ENCODE measurements at places on chromosomes 7 and 10.
A peak's percentile ranks its signal among the peaks of the same experiment; 100 is the strongest.

GRCh38 chr10:21327289-21327993 lies 198.0 kb downstream of the SKIDA1 start:
- no peak for DNase-seq

DNA sequence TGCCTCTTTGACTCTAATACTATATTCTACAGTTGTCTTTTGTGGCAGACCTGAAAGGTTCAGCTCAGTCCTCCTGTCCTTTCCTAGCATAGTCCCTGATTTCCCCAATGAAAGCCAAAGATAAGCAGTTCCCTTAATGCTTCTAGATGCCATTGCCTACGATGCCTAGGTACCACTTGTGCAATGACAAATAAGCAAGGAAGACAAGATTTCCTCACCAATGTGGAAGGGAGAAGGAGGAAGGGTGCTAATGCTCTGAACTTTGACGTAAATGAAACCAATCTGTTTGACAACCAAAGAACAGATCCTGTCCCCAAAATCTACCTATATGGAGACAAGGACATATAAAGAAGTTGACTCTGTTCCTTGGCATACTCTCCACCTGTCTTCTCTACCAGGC lies 393.3 kb downstream of the KCNMA1 start:
- no peak for DNase-seq

DNA sequence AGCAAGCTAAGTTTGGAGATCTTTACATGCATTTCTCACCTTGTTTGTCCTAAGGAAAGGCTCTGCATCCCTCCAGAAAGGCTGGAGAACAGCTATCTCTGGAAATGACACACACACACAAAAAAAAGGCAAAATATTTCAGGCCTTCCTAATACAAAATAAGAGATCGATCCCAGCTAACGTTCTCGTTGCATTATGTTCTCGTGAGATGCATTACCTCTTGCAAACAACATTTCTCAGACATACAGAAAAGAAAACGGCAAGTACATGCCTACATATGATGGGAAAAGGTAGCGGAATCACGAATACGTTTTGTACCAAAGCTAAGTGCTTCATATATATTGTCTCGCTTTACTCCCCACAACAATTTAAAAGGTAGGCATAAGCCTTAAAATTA lies 488 bp downstream of the MTERF1 start:
- no peak for DNase-seq

- no peak for DNase-seq
Observed at GRCh38 chr7:143960813-143961610, 6.4 kb downstream of the OR2F1 start.

DNA sequence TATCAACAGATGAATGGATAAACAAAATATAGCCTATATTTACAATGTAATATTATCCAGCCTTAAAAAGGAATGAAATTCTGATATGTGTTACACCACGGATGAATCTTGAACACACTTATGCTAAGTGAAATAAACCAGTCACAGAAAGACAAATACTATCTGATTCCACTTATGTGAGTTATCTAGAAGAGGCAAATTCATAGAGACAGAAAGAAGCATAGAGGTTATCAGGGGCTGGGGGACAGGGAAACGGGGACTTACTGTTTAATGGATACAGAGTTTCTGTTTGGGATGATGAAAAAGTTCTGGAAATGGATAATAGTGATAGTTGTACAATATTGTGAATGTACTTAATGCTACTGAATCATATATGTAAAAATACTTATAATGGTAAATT lies 329.9 kb downstream of the LRMDA start:
- DNase-seq, result no peak

- no peak for DNase-seq
Observed at GRCh38 chr7:79951415-79951814, 183.2 kb upstream of the GNAI1 start.

- no peak for DNase-seq
Observed at GRCh38 chr7:2575046-2575732, 16.4 kb downstream of the IQCE start.

GRCh38 chr7:155337946-155338631 lies 40.4 kb downstream of the INSIG1 start:
- DNase-seq, result no peak

GRCh38 chr7:70752794-70753241 lies 379.1 kb upstream of the GALNT17 start:
- DNase-seq, result no peak

- no peak for DNase-seq
Observed at GRCh38 chr7:64599359-64599758, 36.5 kb upstream of the ZNF680 start.

- DNase-seq, result peak; percentile 64
Observed at GRCh38 chr7:32892521-32893206, 1.1 kb upstream of the KBTBD2 start.

DNA sequence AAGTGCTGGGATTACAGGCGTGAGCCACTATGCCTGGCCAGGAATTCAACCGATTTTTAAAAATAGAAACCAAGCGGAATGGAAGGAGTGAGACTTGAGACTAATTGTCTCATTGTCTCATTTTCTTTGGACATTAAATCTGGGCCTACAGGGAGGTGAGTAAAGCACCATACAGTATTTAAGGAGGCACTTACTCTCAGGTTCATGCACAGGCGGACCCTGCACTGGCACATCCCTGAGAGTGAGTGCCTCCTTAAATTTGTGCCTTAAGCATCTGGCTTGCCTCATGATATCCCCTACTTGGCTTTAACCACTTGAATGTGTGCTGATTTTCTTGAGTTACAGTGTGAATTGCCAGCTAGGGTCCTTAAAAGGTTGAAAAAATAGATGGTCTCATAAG lies 10.6 kb downstream of the UBE3C start:
- DNase-seq, result no peak

DNA sequence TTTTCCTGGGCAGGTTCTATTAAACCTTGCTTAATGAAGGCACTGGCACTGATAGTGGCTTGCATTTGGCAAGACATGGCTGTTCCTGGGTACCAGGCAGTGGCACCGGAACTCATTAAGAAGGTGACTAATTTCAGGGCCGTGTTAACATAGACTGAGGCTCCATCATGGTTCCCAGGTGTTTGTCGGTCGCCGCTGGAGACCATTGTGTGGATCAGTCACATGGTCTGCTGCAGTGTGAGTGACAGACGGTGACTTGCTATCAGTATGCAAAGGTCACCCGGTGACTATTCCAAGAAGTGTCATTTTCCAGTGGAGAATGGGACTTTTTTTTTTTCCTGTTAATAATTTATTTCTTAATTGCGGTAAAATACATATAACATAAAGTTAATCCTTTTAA lies 106.3 kb downstream of the INSYN2A start:
- DNase-seq, result no peak

GRCh38 chr7:134122980-134123379 lies 4.2 kb upstream of the LRGUK start:
- no peak for DNase-seq

DNA sequence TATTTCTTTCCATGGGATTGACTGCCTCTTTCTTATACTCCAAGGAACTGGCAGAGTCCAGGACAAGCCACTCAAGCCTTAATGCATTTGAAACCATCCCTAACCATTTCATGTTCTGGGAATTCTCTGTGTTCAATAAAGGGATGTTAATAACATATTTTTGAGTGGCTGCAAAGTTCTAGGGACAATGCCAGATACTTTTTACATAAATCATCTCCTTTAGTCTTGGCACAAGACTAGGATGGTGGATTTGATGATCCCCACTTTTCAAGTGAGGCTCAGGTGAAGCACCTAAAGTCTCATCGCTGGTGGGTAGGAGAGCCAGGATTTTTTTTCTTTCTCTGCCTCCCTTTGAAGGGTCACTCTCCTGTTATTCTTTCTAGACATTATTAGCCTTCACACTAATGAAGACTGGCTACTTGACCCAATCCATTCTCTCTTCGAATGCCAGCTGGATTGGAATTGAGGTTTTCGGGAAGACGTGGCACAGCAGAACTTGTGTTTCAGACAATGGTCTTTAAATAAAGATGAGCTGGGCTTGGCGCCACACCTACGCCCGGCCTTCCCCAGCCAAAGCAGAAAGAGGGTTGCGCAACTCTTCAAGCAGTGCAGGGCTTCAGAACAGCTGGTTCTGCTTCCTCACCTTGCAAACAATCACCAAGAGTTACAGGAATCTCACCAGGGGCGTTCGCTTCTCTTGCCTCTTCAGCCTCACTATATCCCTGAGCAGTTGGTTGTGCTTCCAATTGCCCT lies 73.8 kb upstream of the BMPER start:
- DNase-seq, result no peak

DNA sequence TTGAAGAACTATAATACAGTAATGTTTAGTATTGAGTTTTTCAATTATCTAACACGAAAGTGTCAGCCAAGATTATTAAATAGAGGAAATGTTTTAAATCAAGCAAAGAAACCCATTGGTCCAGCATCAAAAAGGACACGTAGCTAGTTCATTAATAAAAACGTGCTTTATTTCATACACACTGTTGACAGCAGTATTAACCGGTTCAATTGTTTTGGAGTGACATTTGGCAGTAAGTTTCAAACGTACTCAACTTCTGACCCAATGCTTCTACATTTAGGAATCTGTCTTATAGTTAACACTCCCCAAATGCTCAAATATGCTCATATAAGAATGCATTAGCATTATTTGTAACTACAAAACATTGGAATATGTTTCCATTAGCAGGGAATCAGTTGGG lies 41.3 kb downstream of the SLC16A12 start:
- DNase-seq, result no peak

DNA sequence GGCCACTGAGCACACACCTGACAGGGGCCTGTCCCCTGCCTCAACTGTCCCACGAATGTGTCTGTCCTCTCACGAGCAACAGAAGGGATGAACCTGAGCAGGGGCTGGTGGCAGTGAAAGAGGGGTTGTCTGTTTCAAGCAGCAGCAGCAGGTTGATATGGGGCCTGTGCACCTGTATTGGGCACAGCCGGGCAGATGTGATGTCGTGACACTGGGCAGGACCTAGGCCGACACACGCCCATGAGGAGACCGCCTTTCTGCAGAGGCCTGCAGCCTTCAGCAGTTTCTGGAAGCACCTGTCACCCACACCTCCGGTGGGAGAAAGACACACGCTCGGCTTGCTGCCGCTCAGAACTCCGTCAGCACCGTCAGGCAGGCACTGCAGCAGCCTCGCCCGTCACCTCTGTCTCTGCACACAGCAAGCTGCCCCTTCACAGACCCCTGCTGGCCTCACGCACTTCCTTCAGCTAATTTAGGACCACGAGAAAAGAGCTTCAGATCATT lies 48.5 kb downstream of the AMZ1 start:
- no peak for DNase-seq
